Occipital lobe (tissue), 3 donors: ENCODE measurements at places on chromosomes 12 and 14. TPM values are rescaled to one million over a fixed set of nuclear protein-coding genes. Genes with fewer than 3 reads are reported as not detected.

IL22 gene
- not detected for total RNA-seq

SELPLG gene
- total RNA-seq, result 2.0 TPM

SOX5 gene
- total RNA-seq, result 209 TPM

SERPINA4 gene
- not detected for total RNA-seq

OLR1 gene
- 7.3 TPM for total RNA-seq

IL31 gene
- not detected for total RNA-seq
